ENCODE measurements at places on chromosomes 16 and 17. TPM values are rescaled to one million over a fixed set of nuclear protein-coding genes. Genes with fewer than 3 reads are reported as not detected.

The CES1 gene
- 27.5 TPM for total RNA-seq

The TBC1D3B gene
- total RNA-seq = 7.4 TPM

The CLDN9 gene
- total RNA-seq = 1.6 TPM

The KRTAP9-2 gene
- total RNA-seq = not detected

Data from Panc1 (cell line).